ENCODE measurements at places on chromosomes 16 and 17. TPM values are rescaled to one million over a fixed set of nuclear protein-coding genes. Genes with fewer than 3 reads are reported as not detected.

DNA sequence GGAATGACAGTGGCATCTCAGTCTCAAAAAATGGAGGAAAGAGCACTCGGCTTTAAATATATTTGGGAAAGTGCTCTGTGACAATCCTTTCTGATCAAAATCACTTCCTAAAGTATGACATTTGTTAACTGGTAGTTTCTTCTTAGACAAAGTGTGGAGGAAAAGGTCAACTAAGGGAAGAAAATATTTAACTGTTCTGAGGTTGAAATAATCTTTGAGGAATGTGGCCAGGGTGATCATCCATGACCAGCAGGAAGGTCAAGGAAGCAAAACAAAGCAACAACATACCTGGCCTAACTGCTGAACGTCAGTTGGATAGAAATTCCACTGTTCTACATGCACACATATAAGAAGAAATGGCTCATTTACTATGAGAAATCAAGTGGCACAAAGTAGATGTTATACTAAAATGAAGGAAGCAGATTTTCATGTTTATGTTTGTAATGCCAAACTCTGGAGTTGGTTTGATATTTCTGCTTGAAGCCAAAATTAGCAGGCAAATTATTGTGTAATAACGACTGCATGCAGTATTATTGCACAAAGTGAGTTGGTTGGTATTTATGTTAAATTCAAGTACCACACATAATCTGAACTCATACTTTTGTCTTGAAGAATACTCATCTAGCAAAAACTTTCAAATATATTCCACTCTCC, 87.3 kb upstream of the CORO6 start:
- no peak for DNase-seq

GRCh38 chr17:50267074-50267841, 7.0 kb upstream of the TMEM92 start:
- peak; percentile 27 for DNase-seq

- no peak for DNase-seq
These were observed 898 bp downstream of the CAPNS2 start for GRCh38 chr16:55567382-55567781.

DNA sequence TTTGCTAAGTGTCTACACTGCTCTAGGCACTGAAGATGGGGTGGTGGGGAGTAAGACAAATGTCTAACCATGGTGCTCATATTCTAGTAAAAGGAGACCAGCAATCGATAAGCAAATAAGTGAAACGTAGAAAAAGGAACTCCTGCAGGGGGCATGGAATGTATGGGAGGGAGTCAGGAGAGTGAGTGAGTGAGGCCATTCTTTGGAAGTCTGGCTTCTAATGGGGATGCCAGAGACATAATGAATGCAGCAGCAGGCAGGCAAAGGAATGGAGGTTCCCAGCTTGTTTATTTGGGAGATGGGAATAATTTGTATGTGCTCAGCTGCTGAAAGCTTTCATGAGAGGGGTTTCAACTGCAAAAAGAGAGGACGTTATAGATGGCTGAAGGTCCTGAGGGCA, 216.4 kb upstream of the DYNLRB2 start:
- DNase-seq, result peak; percentile 34

The JUP gene
- 58.4 TPM for total RNA-seq

DNA sequence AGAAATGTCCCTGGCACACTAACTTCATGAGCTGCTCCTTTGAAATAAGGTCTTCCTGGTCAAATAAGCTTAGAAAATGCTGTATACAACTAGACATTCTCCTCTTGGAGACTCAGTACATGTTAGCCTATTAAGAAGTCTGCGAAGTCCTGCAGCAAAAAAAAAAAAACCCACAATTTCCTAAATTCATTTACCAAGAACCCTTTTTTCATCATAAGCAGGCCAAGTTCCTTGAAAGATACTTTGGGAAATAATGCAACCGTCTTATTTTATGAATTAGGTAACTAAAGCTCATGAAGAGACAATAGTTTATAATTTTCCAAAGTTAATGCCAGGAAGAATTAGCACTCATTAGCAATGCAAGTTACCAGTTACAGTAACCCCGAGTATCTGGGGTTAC, 49.0 kb upstream of the HAS3 start:
- no peak for DNase-seq

DNA sequence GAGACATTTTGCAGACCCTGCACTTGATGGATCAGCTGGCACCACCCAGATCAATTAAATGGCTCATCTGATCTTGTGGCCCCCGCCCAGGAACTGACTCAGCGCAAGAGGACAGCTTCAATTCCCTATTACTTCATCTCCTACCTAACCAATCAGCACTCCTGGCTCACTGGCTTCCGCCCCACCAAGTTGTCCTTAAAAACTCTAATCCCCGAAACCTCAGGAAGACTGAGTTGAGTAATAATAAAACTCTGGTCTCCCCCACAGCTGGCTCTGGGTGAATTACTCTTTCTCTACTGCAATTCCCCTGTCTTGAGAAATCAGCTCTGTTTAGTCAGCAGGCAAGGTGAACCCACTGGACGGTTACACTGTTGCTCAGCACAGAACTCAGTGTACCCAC, 23.6 kb downstream of the SPPL2C start:
- no peak for DNase-seq

The MIS12 gene
- 29.9 TPM for total RNA-seq

DNA sequence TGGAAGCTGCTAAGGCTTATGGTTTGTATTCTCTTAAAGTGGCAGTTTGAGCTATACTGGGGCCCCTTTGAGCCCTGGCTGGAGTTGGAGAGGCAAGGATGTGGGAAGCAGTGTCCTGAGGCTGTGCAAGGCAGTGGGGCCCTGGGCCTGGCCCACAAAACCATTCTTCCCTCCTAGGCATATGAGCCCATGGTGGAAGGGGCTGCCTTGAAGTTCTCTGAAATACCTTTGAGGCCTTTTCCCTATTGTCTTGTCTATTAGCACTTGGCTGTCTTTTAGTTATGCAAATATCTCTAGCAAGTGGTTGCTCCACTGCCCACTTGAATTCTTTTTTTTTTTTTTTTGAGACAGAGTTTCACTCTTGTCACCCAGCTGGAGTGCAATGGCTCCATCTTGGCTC, 119.2 kb downstream of the PCTP start:
- DNase-seq, result peak; percentile 2

GRCh38 chr16:88881675-88882357, 15.4 kb upstream of the PABPN1L start:
- peak; percentile 65 for DNase-seq

- DNase-seq, result no peak
These were observed 15.1 kb upstream of the FOXJ1 start for GRCh38 chr17:76155988-76156661.

GRCh38 chr16:88494335-88495154, 41.5 kb downstream of the ZFPM1 start:
- DNase-seq, result peak; percentile 85

DNA sequence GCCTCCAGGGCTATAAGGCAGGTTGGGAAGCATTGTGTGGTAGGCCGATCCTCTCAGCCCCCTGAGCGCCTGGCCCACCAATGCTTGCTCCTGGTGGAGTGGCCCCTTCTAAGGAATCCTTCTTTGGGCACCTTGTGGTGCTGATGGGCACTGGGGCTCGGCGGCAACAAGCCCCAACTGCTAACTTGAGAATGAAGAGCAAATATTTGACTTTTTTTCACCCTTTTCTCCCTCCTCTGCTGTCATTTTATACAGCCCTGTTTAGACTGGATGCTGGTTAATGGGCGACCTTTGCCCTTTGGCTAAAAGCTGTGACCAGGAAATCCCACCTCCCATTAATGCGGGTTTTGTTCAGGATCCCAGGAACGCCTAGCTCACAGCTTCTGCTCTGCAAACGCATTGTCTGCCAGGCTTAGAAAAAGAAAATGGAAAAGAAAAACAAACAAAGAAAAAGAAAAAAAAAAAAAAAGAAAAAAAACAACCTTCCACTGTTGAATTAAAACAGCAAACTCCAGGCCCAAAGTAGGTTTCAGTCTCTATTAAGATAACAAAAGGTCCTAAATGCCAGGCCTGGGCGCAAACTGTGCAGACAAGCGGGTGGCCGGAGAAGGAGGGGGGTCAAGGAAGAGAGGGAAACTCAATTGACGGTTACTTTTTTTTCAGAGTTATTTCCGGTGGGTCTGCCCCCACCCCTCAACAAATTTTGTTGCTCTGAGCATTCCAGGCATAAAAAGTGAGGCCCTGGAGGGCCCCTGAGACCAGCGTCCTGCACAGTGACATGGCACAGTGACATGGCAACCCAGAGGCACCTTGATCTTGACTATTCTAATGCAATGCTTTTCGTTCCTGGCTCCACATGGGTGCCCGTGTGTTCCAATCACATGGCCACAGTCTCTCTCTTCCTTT, 301.4 kb downstream of the MAF start:
- DNase-seq, result peak; percentile 70

The PPY gene
- not detected for total RNA-seq

GRCh38 chr17:60439501-60439900, 17.2 kb downstream of the CHCT1 start:
- no peak for DNase-seq

- no peak for DNase-seq
These were observed 248.9 kb upstream of the FOXF1 start for GRCh38 chr16:86261379-86261778.

The WFIKKN1 gene
- total RNA-seq, result 5.5 TPM

- peak; percentile 91 for DNase-seq
These were observed 43.4 kb downstream of the NEUROD2 start for GRCh38 chr17:39564211-39564848.

- no peak for DNase-seq
These were observed 3.9 kb upstream of the MAZ start for GRCh38 chr16:29802416-29802935.

GRCh38 chr17:58092101-58092796, 9.0 kb downstream of the DYNLL2 start:
- DNase-seq, result no peak

GRCh38 chr17:82272495-82273326, 789 bp downstream of the CSNK1D start:
- DNase-seq, result peak; percentile 96

DNA sequence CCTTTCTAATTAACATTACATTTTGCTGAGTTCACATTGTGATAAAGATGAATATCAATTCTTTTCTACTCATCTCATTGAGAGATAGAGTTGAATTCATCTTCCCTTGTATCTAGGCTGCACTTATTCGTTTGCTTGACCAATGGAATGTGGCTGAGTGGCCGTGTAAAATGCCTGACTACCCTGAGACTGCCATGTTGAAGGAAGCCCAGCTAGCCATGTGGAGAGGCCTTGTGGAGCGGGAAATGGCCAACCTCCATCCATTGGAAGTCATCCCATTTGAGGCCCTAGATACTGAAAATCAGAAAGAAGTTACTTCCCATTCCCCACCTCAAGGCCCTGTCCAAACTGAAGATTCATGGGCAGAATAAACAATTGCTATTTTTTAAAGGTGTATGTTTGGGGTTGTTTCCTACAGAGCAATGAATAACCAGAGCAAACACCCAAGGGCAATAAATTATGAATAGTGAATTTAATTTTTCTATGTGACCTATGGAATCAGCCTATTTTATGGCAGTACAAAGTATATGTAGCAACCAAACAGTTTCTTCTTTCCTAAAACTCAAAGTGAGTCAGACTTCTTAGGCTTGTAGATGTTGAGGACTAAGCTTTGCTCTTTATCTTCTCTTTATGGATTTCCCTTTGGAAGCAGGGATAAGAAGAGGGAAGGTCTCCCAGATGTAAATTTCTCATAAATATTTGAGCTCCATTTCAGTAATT, 545.1 kb downstream of the MAF start:
- no peak for DNase-seq

DNA sequence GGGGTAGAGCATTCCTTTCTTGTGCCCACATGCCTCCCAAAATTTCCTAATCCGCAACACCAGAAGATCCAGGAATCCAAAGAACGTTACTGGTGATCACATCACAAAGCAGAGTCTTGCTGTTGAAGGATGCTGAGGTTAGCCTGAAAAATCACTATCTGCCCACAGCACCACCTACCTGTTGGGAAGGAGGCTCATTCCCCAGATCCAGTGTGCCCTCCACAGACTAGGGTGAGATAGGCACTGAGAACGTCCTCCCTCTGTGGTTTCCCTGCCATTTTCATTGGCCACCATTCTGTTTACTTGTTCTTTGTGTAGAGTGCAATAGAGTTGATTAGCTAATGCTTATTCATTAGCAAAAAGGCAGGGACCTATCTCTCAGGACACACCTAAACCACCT, 30.3 kb downstream of the RCVRN start:
- peak; percentile 64 for DNase-seq

GRCh38 chr16:58096249-58096648, 32.9 kb downstream of the CFAP20 start:
- DNase-seq, result no peak
